ENCODE measurements at places on chromosomes 6 and 20.

GRCh38 chr6:138099832-138100231, 7.4 kb downstream of the PERP start:
- H3K27ac ChIP-seq, result no peak overlapping the region
- no peak for ATAC-seq
- peaks cover 19% of the 10 kb centered on the region for H3K36me3 ChIP-seq
- no peak overlapping the region for H3K4me3 ChIP-seq
- no peaks in the 10 kb centered on the region for H3K27me3 ChIP-seq

DNA sequence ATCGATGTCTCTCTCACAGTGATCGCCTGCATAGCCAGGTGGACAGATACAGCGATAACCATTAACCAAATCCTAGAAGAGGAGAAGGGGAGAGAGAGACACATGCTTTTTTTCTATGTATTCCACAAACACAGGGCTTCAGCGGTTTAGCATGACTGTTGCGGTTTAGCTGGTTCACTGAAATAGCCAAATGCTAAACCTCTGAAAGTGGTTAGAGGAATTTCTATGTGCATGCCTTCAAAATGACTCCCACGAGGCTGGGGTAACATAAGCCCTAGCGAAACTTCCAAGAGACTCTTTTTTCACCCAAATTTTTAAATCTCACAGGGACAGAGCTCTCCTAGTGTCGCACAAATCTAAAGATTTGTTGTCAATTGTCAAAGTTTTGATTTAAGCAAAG, 25.1 kb downstream of the JAG1 start:
- peaks cover 14% of the 10 kb centered on the region for H3K27me3 ChIP-seq
- ATAC-seq, result no peak
- H3K36me3 ChIP-seq, result no peaks in the 10 kb centered on the region
- H3K27ac ChIP-seq, result no peak overlapping the region
- no peak overlapping the region for H3K4me3 ChIP-seq
- H3K4me1 ChIP-seq, result no peaks in the 10 kb centered on the region

- ATAC-seq, result peak; percentile 98
- peaks cover 12% of the 10 kb centered on the region for H3K4me1 ChIP-seq
- H3K27me3 ChIP-seq, result peaks cover 21% of the 10 kb centered on the region
- no peak overlapping the region for H3K4me3 ChIP-seq
These were observed 1.6 kb downstream of the MARCKS start for GRCh38 chr6:113858480-113859348.

DNA sequence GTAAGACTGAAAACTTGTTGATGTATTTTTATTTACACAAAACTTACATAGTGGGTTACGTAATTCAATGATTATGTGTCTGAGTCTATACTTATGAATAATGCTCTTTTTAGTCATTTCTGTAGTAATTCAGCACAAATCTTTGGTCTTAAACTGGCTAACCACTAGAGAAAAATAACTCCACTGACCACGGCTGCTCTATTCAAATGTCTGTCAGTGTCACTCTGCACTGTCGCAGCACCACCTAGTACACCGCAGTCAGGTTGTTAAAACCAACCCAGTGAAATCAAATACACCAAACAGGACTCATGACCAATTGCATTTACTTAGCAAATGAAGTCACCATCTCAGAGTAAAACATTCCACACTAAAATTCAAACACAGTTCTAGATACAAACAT, 93.5 kb upstream of the CCDC28A start:
- peak; percentile 23 for ATAC-seq
- H3K36me3 ChIP-seq, result no peaks in the 10 kb centered on the region
- H3K27me3 ChIP-seq, result peaks cover 5% of the 10 kb centered on the region

- no peak overlapping the region for H3K27ac ChIP-seq
- no peak overlapping the region for H3K4me3 ChIP-seq
- H3K4me1 ChIP-seq, result peaks cover 33% of the 10 kb centered on the region
These were observed 5.4 kb downstream of the UCKL1 start for GRCh38 chr20:63950701-63951397.
